ENCODE measurements at places on chromosomes 5 and 9.

- DNase-seq = no peak
These were observed 41.9 kb downstream of the RAI14 start for GRCh38 chr5:34698109-34698419.

DNA sequence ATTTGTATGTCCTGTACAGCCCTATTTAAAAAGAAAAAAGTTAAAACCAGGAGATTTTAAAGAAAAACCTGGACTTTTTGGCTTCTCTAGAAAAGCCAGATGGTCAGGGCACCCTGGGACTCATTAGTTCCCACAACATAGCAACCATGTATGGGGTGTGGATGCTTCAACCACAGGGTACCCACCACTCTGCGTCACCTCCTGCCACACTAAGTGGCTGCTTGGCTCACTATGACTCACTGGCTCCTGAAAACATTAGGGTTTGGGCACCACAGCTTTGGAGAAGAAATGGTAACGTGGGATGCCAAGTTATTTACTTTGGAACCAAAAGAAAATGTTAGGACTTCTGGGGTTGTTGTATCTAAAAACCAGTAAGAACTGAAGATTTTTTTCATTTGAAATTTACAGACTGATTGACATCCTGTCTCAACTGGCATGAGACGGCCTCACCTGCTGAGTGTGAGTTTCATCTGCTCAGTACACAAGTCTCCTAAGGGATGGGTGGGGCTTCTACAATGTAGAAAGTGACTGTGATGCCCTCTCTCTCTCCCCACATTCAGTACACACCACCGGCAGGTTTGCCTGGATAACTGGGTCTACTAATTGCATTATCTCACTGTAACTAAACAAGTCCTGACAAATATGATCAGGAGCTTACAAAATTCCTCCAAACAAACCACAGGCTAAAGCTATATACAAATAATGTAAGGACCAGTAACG lies 103.9 kb downstream of the ESM1 start:
- no peak for DNase-seq

DNA sequence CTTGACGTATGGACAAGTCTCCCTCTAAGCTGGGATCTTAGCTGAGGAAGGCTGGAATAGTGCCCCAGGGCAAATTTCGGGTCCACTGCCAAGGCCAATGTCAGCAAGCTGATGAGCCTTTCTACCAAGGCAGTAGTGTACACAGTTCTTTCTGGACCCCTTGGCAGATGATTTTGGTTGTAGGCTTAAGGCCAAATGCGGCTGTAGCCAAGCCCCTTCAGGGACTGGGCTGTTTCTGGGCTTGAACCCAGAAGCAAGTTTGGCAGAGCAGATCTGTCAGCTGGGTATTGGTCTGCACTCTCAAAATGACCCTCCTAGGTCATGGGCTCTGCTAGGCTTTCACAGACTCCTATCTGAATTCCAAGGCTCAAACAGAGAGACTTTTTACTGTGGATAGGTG lies 121.6 kb downstream of the ADAMTSL1 start:
- no peak for DNase-seq

DNA sequence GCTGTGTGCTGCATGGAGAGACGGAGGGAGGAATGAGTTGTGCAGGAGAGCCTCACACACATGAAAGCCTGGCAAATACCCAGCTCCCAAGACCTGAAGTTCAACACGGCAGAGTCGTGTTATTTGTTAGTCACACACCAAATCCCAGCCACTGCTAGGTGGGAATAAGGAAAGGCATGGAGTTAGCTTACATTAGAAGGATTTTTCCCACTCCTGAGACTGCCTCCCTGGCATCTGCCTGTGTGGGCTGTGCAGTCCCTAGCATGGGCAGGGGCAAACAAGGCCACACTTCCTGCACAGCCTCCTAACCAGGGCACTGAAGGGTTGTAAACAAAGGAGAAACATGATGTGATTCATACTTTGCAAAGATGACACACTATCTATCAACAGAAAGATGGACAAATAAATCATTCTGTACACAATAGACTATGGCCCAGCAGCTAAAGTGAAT lies 306.8 kb downstream of the SPOCK1 start:
- DNase-seq = peak; percentile 82

- peak; percentile 85 for DNase-seq
These were observed 567.3 kb upstream of the KLF4 start for GRCh38 chr9:108056805-108057386.

DNA sequence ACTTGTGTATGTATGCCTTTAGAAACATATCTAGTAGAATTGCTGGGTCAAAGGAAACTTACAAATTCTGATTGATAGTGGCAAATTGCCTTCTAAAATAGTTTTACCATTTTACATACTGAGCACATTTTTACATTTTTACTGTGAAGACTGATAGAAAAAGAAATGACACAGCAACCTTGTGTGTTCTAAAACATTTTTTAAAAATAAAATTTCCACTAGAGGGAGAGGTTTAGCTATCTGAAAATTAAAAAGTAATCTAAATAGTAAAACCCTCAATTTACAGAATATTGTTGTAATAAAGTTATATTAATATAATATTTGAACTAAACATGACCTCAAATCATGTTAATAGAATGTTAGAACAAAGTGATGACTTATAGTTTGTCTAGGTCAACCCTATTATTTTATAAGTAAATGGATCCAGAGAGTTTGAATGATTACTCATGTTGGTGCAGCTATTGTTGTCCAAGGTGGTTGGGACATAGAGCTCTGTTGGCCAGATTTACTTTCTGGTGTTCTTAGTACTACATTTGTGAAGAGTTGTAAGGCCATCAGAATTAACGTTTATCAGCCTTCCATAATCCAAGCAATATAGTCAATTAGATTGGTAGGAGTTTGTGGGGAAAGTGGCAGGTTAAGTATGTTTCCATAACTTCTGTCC lies 17.2 kb downstream of the CENPP start:
- DNase-seq = peak; percentile 7

- DNase-seq = peak; percentile 61
These were observed 32.7 kb upstream of the FSD1L start for GRCh38 chr9:105414947-105415661.

DNA sequence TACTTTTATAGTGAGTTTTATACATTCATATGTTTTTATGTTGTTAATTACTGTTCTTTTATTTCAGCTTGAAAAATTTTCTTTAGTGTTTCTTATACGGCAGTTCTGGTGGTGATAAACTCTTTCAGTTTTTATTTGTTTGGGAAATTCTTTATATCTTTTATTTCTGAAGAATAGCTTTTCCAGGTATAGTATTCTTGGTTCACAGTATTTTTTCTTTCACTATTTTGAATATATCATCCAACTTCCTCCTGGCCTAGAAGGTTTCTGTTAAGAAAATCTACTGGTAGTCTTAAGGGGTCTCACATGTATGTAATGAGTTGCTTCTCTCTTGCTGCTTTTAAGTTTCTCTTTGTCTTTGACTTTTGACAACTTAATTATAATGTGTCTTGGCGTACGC lies 79.4 kb downstream of the NXNL2 start:
- no peak for DNase-seq

- DNase-seq = no peak
These were observed 78.5 kb downstream of the ANKRD33B start for GRCh38 chr5:10642367-10642766.
